Mesothelial cell of epicardium (in vitro differentiated cells): ENCODE measurements at places on chromosomes 3 and 15.
A peak's percentile ranks its signal among the peaks of the same experiment; 100 is the strongest.

GRCh38 chr3:133820129-133820528 lies 14.5 kb downstream of the SRPRB start:
- no peak overlapping the region for H3K4me3 ChIP-seq
- H3K27ac ChIP-seq, result no peak overlapping the region
- DNase-seq, result no peak
- H3K4me1 ChIP-seq, result peaks cover 5% of the 10 kb centered on the region
- no peaks in the 10 kb centered on the region for H3K27me3 ChIP-seq
- H3K36me3 ChIP-seq, result peaks cover 43% of the 10 kb centered on the region

- no peak overlapping the region for H3K27ac ChIP-seq
- peaks cover 10% of the 10 kb centered on the region for H3K4me1 ChIP-seq
- DNase-seq, result no peak
- H3K36me3 ChIP-seq, result peaks cover 2% of the 10 kb centered on the region
- H3K27me3 ChIP-seq, result peaks cover 8% of the 10 kb centered on the region
Measured at GRCh38 chr15:31256378-31257265, 70.0 kb upstream of the KLF13 start.

DNA sequence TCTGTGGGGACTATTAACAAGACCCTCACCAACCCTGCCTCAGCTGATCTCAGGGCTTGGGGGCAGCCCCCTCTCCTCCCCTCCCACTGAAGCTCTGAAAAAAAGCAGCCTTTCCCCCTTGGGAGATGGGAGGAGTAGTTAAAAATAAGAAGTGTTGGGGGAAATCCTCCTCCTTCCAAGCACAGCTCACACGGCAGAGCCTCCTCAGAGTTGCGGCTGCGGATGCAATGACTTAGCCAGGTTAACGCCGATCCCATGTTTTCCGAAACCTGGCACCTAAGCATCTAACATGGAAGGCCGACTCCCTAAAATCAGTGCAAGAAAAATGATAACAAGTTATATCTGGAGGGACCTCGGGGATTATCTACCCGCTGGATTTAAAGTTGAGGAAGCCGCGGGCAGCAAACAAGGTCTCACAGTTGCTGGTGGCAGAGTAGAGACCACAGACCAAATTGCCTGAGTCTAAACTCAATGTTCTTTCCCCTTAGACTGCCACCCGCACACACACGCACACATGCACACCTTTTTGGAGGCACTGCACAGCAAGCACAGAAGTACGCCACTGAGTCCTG lies 1.1 kb upstream of the TPM1 start:
- H3K4me3 ChIP-seq, result peak overlapping the region; percentile 74
- H3K36me3 ChIP-seq, result peaks cover 4% of the 10 kb centered on the region
- H3K27ac ChIP-seq, result peak overlapping the region; percentile 87
- peaks cover 54% of the 10 kb centered on the region for H3K4me1 ChIP-seq

DNA sequence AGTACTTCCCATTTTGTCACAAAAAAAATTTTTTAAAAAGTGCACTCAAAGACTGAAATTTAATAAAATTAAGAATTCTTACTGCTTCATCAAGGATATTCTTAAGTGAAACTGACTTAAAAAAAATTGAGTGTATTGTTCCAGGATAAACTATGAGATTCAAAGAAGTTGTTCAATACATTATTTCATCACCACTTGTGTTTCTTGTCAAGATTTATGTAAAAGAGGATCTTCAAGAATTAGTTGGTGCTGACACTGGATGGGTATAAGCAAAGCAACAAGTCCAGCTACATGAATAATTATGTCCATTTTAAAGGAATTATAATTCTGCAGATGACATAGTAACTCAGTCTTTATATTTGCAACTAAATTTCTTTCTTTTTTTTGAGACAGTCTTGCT lies 4.3 kb upstream of the AP4E1 start:
- no peak for DNase-seq
- no peaks in the 10 kb centered on the region for H3K36me3 ChIP-seq
- H3K4me1 ChIP-seq, result peaks cover 8% of the 10 kb centered on the region
- no peaks in the 10 kb centered on the region for H3K27me3 ChIP-seq
- no peak overlapping the region for H3K4me3 ChIP-seq
- H3K27ac ChIP-seq, result no peak overlapping the region

DNA sequence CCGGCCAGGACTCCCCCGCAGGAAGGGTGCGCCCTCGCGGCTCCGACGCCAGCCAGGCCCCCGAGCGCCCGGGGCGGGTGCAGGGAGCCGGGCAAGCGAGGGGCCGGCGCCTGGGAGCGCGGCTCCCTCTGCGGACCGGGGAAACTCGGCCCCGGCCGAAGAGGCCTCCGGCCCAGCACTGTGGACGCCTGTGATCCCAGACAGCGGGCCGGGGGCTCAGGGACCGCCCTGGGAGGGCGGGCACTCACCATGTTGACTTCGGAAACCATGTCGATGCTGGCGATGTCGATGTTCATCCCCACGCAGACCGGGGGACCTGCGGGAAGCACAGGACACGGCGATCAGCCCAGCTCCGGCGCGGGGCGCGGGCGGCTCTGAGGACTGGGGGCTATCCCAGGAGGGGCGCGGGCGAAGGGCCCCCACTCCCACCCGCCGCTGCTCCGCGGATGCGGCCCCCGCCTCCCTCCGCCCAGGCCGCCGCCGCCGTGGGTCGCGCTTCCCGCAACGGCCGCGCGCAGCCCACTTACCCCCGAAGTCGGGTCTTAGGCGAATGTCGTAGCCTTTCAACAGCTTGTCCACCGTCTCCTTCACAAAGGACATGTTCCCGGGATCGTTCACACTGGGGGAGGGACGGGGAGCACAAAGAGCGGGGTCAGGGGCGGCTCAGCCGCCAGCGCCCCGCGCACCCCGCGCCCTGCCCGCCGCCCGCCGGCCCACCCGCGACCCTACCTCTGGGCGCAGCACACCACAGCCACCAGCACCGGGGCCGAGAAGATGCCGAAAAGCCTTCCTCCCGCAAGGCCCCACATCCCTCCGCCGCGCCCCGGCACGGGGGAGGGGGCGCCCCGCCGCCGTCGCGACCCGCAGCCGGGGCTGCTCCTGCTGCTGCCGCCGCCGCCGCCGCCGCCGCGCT lies at the start of gene GABRB3:
Gene GABRB3 (minus strand): TSS at position 913 of the 913 bp plus-strand sequence.
- H3K4me1 ChIP-seq, result peaks cover 10% of the 10 kb centered on the region
- DNase-seq, result peak; percentile 40
- H3K27ac ChIP-seq, result no peak within 1 kb of the TSS
- no peaks in the 10 kb centered on the region for H3K36me3 ChIP-seq

DNA sequence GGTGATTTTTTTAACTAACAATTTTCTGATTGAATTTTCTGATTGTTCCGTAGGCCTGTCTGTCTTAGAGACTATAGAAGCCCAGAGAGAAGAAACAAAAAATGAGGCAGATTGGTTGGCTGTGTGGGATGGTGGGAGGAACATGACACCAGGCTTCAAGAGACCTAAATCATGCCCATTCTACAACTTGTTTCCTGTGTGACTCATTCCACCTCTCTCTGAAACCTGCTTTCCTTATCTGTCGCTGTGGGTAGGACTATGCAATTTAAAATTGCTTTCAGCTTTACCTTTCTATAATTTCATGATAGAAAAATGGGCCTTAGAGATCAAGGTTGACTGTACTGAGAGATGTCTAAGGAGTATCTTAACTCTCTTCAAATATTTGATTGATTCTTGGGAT lies 44.5 kb downstream of the OXNAD1 start:
- no peaks in the 10 kb centered on the region for H3K27me3 ChIP-seq
- H3K4me1 ChIP-seq, result peaks cover 9% of the 10 kb centered on the region
- no peak overlapping the region for H3K4me3 ChIP-seq
- no peak overlapping the region for H3K27ac ChIP-seq

DNA sequence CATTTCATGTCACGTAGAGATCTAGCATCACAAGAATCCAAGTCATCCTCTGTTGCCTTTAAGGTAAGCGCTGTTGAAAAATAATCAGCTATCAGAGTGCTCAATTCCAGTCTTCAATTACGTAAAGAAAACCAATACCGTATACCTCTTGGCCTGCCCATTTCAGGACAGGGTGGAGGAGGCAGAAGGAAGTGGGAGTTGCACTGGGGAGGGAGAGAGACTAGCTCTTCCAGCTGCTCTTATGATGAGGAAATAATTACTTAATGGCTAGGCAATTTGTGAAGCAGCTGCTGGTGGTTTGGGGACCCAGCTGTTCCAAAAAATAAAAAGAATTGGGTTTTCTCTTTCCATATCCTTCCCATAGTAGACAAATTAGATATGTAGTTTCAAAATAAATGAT lies 365.8 kb upstream of the MCTP2 start:
- peaks cover 8% of the 10 kb centered on the region for H3K4me1 ChIP-seq
- no peaks in the 10 kb centered on the region for H3K36me3 ChIP-seq
- no peak overlapping the region for H3K27ac ChIP-seq
- H3K4me3 ChIP-seq, result no peak overlapping the region
- DNase-seq, result no peak

DNA sequence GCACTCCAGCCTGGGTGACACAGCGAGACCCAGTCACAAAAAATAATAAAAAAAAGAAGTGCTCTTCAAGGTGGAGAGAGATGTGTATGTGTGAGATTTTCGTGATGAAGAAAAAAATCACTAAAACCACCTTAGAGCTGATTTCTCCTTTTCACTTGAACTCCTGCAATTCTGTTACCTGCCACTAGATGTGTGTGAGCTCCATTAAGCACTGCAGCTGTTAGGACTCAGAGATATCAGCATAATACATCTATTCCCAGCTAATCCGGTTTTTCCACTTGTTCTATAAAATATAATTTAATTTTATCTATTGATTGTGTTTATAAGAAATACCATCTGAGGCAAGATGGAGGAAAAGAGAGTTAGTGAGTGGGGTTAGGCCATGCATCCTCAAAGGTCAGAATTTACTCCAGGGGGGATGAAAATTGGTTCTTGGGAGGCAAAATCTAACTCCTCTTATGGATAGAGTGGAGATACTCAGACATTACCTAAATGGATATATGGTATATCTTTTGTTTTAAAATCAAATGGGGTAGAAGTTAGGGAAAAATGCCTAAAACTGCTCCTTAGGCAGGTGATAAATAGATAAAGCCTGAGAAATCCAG lies 152.7 kb downstream of the IL20RB start:
- H3K4me3 ChIP-seq, result no peak overlapping the region
- no peak overlapping the region for H3K27ac ChIP-seq
- DNase-seq, result no peak

GRCh38 chr15:73996939-73997338 lies 2.4 kb downstream of the PML start:
- H3K4me1 ChIP-seq, result peaks cover 32% of the 10 kb centered on the region
- no peaks in the 10 kb centered on the region for H3K27me3 ChIP-seq
- H3K36me3 ChIP-seq, result peaks cover 2% of the 10 kb centered on the region
- DNase-seq, result no peak

DNA sequence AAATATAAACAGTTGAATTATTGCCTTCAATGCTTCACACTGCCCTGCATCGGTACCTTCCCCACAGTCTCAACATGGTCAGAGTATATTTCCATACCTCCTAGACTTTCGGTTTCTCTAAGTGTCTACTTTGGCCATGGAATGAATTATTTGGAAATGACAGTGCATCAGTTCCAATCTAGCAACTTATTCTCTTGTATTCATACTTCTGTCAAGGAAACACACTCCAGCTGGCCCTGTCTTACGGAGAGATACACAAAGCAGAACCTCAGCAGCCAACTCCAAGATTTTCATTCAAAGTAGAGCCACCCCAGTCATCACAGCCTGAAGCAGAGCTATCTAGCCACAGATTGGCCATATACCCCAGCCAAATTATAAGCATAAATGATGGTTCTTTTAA lies 518.4 kb upstream of the UBE2E2 start:
- H3K36me3 ChIP-seq, result no peaks in the 10 kb centered on the region
- H3K27me3 ChIP-seq, result no peaks in the 10 kb centered on the region
- no peaks in the 10 kb centered on the region for H3K4me1 ChIP-seq
- DNase-seq, result no peak

GRCh38 chr3:153051427-153052095 lies 110.5 kb upstream of the RAP2B start:
- no peaks in the 10 kb centered on the region for H3K27me3 ChIP-seq
- no peaks in the 10 kb centered on the region for H3K36me3 ChIP-seq
- no peak for DNase-seq
- H3K4me1 ChIP-seq, result no peaks in the 10 kb centered on the region
- H3K27ac ChIP-seq, result peak overlapping the region; percentile 10
- H3K4me3 ChIP-seq, result no peak overlapping the region

- H3K27ac ChIP-seq, result no peak overlapping the region
- no peak for DNase-seq
- no peaks in the 10 kb centered on the region for H3K27me3 ChIP-seq
- H3K36me3 ChIP-seq, result no peaks in the 10 kb centered on the region
- H3K4me3 ChIP-seq, result no peak overlapping the region
Measured at GRCh38 chr3:128448491-128448890, 18.2 kb downstream of the DNAJB8 start.

GRCh38 chr3:171505822-171506333 lies 45.7 kb upstream of the TNIK start:
- no peak overlapping the region for H3K4me3 ChIP-seq
- no peaks in the 10 kb centered on the region for H3K4me1 ChIP-seq
- no peak overlapping the region for H3K27ac ChIP-seq
- H3K36me3 ChIP-seq, result no peaks in the 10 kb centered on the region
- H3K27me3 ChIP-seq, result no peaks in the 10 kb centered on the region
- no peak for DNase-seq

- H3K27ac ChIP-seq, result no peak overlapping the region
- DNase-seq, result no peak
- H3K27me3 ChIP-seq, result no peaks in the 10 kb centered on the region
- no peaks in the 10 kb centered on the region for H3K4me1 ChIP-seq
- H3K4me3 ChIP-seq, result no peak overlapping the region
Measured at GRCh38 chr3:185696039-185696438, 109.9 kb downstream of the SENP2 start.

GRCh38 chr3:59839283-59839682 lies 789.5 kb upstream of the CFAP20DC start:
- H3K36me3 ChIP-seq, result no peaks in the 10 kb centered on the region
- H3K27ac ChIP-seq, result no peak overlapping the region
- H3K27me3 ChIP-seq, result peaks cover 2% of the 10 kb centered on the region
- no peak for DNase-seq

- DNase-seq, result no peak
- peaks cover 31% of the 10 kb centered on the region for H3K4me1 ChIP-seq
- H3K4me3 ChIP-seq, result no peak overlapping the region
- no peaks in the 10 kb centered on the region for H3K27me3 ChIP-seq
- H3K36me3 ChIP-seq, result peaks cover 6% of the 10 kb centered on the region
- peak overlapping the region; percentile 78 for H3K27ac ChIP-seq
Measured at GRCh38 chr3:31445701-31446100, 87.0 kb upstream of the STT3B start.

DNA sequence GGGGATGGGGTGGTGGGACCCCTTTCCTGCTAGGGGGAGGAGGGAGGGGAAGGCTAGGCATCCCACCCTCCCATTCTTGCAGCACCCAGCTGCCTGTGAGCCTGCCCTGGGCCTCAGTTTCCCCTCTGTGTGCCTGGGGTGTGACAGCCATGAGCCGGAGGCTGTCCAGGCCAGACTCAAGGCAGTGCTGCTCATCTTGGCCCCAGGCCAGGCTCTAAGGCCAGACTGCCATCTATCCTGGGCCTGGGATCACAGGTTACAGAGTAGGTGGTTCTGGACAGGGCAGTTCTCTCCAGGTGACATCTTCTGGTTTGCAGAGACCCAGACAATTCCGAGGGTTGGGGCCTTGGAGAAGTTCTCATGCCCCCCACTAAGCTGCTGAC lies 3.3 kb upstream of the VILL start:
- H3K27ac ChIP-seq, result no peak overlapping the region
- H3K4me1 ChIP-seq, result peaks cover 7% of the 10 kb centered on the region
- H3K27me3 ChIP-seq, result peaks cover 3% of the 10 kb centered on the region
- no peak for DNase-seq
- no peak overlapping the region for H3K4me3 ChIP-seq
